ENCODE measurements at places on chromosomes 3 and 15. TPM values are rescaled to one million over a fixed set of nuclear protein-coding genes. Genes with fewer than 3 reads are reported as not detected.

MORC1 gene
- not detected for total RNA-seq

SFMBT1 gene
- 6.7 TPM for total RNA-seq

PDHB gene
- 78.6 TPM for total RNA-seq

NR1I2 gene
- total RNA-seq = not detected

ARPC4 gene
- total RNA-seq = 170 TPM

KBTBD13 gene
- total RNA-seq = not detected

AADACL2 gene
- not detected for total RNA-seq

CCR3 gene
- not detected for total RNA-seq

ST3GAL6 gene
- total RNA-seq = 4.8 TPM

MB21D2 gene
- 11.9 TPM for total RNA-seq

TM4SF18 gene
- total RNA-seq = 0.92 TPM

FANCD2 gene
- total RNA-seq = 2.0 TPM

A4GNT gene
- not detected for total RNA-seq

IQCF5 gene
- total RNA-seq = not detected

NRG4 gene
- total RNA-seq = not detected

TMEM266 gene
- 0.09 TPM for total RNA-seq

ACOX2 gene
- 25.8 TPM for total RNA-seq

SNURF gene
- total RNA-seq = 51.8 TPM
